CD4-positive, alpha-beta T cell (primary cell): ENCODE measurements at places on chromosomes 2 and 18. TPM values are rescaled to one million over a fixed set of nuclear protein-coding genes. Genes with fewer than 3 reads are reported as not detected.

- no peak overlapping the region for H3K4me3 ChIP-seq
- H3K36me3 ChIP-seq = peaks cover 56% of the 10 kb centered on the region
- peaks cover 11% of the 10 kb centered on the region for H3K4me1 ChIP-seq
- H3K27ac ChIP-seq = no peak overlapping the region
- no peaks in the 10 kb centered on the region for H3K27me3 ChIP-seq
- no peak for DNase-seq
These were observed 18.9 kb downstream of the SLC20A1 start for GRCh38 chr2:112664689-112665088.

- no peaks in the 10 kb centered on the region for H3K36me3 ChIP-seq
- no peak for DNase-seq
- H3K27ac ChIP-seq = no peak overlapping the region
- no peaks in the 10 kb centered on the region for H3K4me1 ChIP-seq
These were observed 223.4 kb downstream of the NCKAP5 start for GRCh38 chr2:133344849-133345248.

Gene MRO
- not detected for total RNA-seq

DNA sequence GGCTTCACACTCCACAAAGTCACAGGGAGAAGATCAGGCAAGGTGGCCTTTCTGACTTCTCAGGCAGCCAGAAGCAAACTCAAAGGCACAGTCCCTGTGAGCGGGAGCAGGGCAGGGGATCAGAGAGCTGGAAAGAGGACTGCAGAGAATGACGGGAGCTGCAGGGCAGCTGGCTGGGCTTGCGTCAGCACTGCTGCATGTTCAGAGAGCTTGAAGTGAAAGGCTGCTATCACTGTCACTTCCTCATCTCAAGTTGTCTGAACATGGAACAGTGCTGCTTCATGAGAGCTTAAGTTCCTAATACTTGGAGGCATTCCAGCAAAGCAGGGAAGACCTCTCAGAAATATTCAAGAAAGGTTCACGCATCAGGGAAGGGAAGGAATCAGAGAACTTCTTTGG is 20.4 kb downstream of the TGFBRAP1 start:
- no peak overlapping the region for H3K4me3 ChIP-seq
- DNase-seq = no peak
- no peak overlapping the region for H3K27ac ChIP-seq
- peaks cover 5% of the 10 kb centered on the region for H3K4me1 ChIP-seq
- H3K27me3 ChIP-seq = no peaks in the 10 kb centered on the region

DNA sequence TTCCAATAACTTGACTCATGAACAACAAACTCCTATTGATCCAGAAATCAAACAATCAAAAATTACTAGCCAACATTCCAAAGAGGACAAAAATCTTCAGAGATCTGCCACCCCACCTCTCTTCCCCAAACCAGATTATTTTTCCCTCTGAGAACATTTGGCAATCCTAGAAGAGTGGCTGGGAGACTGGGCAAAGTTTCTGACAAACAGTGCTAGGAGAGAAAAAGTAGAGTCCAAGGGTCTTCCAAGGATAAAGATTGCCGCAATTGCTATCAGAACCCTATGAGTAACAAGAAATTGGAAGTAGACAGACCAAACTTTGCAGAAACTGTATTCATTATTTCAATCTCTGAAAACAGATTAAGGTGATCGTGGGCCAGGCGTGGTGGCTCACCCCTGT is 22.4 kb downstream of the REV1 start:
- no peak for DNase-seq
- H3K27me3 ChIP-seq = no peaks in the 10 kb centered on the region
- no peaks in the 10 kb centered on the region for H3K4me1 ChIP-seq
- H3K36me3 ChIP-seq = peaks cover 1% of the 10 kb centered on the region
- H3K27ac ChIP-seq = no peak overlapping the region
